Right atrium auricular region (tissue), 2 donors: ENCODE measurements at places on chromosomes 4 and X. TPM values are rescaled to one million over a fixed set of nuclear protein-coding genes. Genes with fewer than 3 reads are reported as not detected.

GRCh38 chrX:7134981-7135380 is 12.5 kb upstream of the STS start:
- DNase-seq = no peak
- H3K4me1 ChIP-seq = peaks cover 27% of the 10 kb centered on the region
- no peaks in the 10 kb centered on the region for H3K27me3 ChIP-seq
- H3K4me3 ChIP-seq = no peak overlapping the region
- no peak overlapping the region for H3K27ac ChIP-seq
- no peaks in the 10 kb centered on the region for H3K36me3 ChIP-seq

The AVPR2 gene
- 4.7 TPM for total RNA-seq

The DCAF4L1 gene
- not detected for total RNA-seq

- no peak for DNase-seq
- H3K27ac ChIP-seq = no peak overlapping the region
- no peaks in the 10 kb centered on the region for H3K27me3 ChIP-seq
- no peak overlapping the region for H3K4me3 ChIP-seq
- H3K4me1 ChIP-seq = no peaks in the 10 kb centered on the region
These were observed 44.6 kb upstream of the UGT2A1 start for GRCh38 chr4:69697536-69698242.

The RNF175 gene
- 5.3 TPM for total RNA-seq

GRCh38 chr4:184252136-184253071 is 34.7 kb upstream of the ENPP6 start:
- H3K27ac ChIP-seq = no peak overlapping the region
- DNase-seq = no peak
- no peaks in the 10 kb centered on the region for H3K27me3 ChIP-seq
- H3K4me1 ChIP-seq = no peaks in the 10 kb centered on the region
- H3K4me3 ChIP-seq = no peak overlapping the region

The NAA11 gene
- total RNA-seq = not detected

DNA sequence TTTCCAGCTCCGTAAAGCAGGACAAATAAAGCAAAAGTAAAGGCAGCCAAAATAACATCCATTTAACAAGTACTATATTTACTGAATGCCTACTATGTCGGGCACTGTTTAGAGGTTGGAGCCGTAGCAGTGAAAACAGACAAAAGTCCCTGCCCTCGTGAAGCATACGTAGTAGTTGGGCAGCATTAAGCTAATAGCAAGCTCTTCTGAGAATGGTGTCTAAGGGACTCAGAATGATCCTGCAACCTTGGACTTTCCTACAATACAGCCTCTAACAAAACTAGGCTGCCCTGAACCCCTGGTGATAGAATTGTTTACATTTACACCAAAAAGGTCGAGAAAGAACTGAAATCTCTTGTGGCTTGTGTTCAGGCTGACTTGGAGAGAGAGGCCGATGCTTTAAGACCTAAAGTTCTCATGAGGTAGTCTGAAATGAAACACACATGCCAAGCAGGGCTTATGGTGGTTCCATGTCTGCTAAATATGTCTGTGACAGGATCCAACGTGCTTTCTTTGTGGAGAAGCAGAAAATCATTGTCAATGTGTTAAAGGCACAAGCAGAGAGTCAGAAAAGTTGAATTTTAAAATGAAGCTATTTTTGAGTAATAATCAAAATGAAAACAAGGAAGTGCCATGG is 898 bp upstream of the PDGFC start:
- H3K4me3 ChIP-seq = peak overlapping the region; percentile 80
- peak overlapping the region; percentile 90 for H3K27ac ChIP-seq

DNA sequence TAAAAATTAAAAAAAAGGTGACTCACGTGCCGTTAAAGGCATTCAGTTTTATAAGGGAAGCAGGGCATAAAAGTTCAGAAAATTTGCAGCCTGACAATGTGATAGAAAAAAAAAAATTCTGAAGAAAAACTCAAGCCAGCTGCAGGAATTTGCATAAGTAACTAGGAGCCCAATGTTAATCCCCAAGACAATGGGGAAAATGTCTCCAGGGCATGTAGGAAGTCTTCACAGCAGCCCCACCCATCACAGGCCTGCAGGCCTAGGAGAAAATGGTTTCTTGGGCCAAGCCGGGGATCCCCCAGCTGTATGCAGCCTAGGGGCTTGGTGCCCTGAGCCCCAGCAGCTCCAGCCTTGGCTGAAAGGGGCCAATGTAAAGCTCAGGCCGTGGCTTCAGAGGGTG is 31.2 kb downstream of the CHM start:
- H3K27ac ChIP-seq = no peak overlapping the region
- no peaks in the 10 kb centered on the region for H3K27me3 ChIP-seq

The CA5B gene
- total RNA-seq = 6.4 TPM

The GLUD2 gene
- 1.4 TPM for total RNA-seq

The IL2 gene
- total RNA-seq = not detected

DNA sequence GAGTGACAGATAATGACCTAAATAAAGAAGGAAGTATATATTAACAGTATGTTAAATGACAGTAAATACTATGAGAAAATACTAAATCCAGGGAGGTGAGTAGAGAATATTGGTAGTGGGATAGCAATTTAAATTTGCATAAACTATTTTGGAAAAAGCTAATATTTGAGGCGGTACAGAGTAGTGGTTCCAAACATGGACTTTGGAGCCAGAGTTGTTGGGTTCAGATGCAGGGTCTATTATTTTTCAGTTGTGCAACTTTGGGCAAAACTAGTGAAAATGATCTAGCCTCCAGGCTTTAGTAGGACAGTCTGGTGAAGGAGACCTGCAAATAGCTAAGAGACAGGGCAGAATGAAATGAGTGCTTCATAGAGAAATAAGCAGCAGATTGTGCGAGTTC is 84.8 kb upstream of the SOX3 start:
- no peaks in the 10 kb centered on the region for H3K36me3 ChIP-seq
- no peaks in the 10 kb centered on the region for H3K27me3 ChIP-seq
- DNase-seq = no peak
- H3K4me3 ChIP-seq = no peak overlapping the region
- no peak overlapping the region for H3K27ac ChIP-seq
- H3K4me1 ChIP-seq = no peaks in the 10 kb centered on the region

The OTUD6A gene
- not detected for total RNA-seq

DNA sequence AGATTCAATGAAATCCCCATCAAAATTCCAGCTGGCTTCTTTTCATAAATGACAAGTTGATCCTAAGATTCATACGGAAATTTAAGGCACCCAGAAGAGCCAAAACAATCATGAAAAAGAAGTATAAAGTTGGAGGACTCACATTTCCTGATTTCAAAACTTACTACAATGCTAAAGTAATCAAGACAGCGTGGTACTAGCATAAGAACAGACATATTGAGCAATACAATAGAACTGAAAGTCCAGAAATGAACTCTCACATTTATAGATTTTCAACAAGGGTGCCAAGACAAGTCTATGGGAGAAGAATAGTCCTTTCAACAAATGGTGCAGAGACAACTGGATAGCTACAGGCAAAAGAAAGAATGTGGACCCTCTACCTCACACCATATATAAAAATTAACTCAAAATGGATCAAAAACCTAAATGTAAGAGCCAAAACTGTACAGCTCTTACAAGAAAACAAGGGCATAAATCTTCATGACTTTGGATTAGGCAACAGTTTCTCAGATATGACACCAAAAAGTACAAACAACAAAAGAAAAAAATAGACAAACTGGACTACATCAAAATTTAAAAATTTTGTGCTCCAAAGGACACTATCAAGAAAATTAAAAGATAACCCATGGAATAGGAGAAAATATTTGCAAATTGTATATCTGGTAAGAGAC is 28.5 kb downstream of the SASH3 start:
- no peak overlapping the region for H3K4me3 ChIP-seq
- no peak for DNase-seq
- H3K36me3 ChIP-seq = peaks cover 13% of the 10 kb centered on the region
- no peaks in the 10 kb centered on the region for H3K4me1 ChIP-seq
- no peak overlapping the region for H3K27ac ChIP-seq
- H3K27me3 ChIP-seq = no peaks in the 10 kb centered on the region

GRCh38 chrX:84168095-84168494 is 19.9 kb downstream of the RPS6KA6 start:
- H3K4me1 ChIP-seq = no peaks in the 10 kb centered on the region
- no peak overlapping the region for H3K4me3 ChIP-seq
- H3K27me3 ChIP-seq = no peaks in the 10 kb centered on the region
- no peak for DNase-seq

The KLHL2 gene
- total RNA-seq = 9.0 TPM

The TKTL2 gene
- not detected for total RNA-seq

DNA sequence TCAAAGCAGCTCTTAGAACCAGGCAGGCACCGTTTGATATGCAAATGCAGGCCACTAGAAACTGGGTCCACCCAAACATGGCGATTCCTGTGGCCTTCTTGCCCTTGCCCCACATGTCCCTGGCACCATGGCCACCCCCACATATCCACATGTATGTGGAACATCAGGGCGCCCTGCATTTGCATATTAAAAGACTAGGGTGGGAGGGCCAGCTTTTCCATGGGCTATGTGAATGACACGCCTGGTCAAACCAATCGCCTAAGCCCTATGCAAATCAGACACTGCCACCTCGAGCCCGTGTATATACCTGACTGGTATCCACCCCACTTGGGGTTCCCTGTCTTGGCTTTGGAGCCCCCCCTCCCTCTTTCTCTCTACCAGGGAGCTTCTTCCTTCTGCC is 107.0 kb downstream of the ABLIM2 start:
- H3K4me1 ChIP-seq = peaks cover 12% of the 10 kb centered on the region
- no peak for DNase-seq
